ENCODE measurements at places on chromosomes 12 and 14.

GRCh38 chr14:92558319-92558718 lies 44.7 kb downstream of the RIN3 start:
- DNase-seq, result no peak

GRCh38 chr14:59374048-59374447 lies 91.1 kb downstream of the GPR135 start:
- DNase-seq, result no peak

DNA sequence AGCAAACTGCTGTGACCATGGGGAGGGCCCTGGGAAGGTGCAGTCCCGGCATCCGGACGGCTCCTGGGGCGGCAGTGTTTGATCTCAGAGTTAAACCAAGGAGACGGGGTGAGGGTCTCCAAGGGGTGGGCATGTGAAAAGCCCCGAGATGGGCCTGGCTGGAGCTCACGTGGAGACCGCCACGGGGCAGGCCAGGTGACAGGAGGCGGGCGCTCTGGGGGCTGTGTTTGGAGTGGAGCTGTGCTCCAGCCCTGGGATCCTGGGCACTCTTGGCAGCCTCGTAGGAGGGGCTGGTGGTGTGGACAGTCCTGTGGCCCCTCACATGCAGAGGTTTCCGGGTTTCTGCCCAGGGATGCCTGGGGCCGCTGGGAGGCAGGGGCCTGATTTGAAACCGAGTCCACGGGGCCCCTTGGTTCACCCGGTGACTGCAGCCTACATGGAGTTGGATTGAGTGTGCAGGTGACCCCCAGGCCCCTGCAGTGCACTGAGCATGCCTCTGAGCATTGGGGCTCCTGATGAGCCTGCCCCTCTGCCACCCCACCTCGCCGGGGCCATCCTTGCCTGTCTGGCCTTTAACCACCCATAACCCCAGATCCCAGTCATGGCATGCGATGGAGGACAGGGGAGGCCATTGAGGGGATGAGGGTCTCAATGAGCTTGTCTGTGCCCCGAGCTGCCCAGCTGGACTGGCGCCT lies 8.4 kb downstream of the KIF26A start:
- no peak for DNase-seq

- DNase-seq, result no peak
Measured at GRCh38 chr12:131436922-131437705, 273.8 kb upstream of the SFSWAP start.

GRCh38 chr14:34072921-34073320 lies 122.0 kb upstream of the EGLN3 start:
- no peak for DNase-seq
